ENCODE measurements at places on chromosomes 16 and 17.

DNA sequence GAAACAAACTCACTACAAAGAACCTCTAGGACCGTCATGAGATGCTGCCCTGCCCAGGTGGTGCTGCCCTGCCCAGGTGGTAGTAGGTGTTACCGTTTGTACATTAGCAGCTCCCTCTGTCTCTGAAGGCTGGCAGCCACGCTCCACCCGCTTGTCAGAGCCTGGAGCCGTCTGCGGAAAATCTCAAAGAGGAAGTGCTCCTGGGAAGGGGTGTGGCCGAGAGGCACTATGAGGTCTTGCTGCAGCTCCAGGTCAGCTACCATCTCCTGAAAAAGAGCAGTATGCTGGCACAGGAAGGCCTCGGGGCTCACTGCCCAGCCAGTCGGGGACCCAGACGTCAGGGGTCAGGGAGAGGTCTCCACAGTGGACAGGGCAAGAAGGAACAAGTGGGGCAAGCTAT, 28.3 kb downstream of the ZNF276 start:
- DNase-seq: no peak

- DNase-seq: no peak
Measured at GRCh38 chr17:39702901-39703893, 3.3 kb downstream of the ERBB2 start.

DNA sequence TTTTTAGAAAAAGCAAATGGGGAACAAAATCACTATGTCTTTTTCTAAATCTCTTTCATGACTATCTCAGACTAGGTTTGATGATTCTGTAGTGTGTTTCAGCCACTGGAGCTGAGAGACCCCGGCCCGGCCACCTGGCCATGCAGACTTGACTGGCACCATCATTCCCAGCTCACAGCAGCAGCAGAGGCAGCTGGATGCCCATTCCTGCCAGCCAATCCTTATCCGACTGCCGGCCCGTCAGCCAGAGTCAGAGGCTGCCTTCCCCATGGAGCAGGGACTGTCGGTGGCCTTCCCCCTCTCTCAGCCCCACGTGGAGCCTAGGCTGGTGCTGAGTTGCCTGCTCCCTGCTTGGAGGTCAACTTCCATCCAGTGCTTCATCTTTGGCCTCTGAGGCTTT, 56.0 kb upstream of the WSB1 start:
- no peak for DNase-seq

DNA sequence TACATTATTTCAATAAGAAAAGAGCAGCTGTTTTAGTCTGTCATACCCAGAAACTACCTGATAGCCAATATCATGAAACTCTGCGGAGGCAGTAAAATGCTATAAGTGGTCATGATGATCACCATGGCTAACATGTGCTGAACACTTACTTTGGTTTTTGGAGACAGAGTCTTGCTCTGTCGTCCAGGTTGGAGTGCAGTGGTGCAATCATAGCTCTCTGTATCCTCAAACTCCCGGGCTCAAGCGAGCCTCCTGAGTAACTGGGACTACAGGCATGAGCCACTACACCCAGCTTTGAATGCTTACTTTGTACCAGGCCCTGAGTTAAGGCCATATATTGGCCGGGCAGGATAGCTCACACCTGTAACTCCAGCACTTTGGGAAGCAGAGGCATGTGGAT, 101.2 kb upstream of the DHX40 start:
- DNase-seq: no peak

DNA sequence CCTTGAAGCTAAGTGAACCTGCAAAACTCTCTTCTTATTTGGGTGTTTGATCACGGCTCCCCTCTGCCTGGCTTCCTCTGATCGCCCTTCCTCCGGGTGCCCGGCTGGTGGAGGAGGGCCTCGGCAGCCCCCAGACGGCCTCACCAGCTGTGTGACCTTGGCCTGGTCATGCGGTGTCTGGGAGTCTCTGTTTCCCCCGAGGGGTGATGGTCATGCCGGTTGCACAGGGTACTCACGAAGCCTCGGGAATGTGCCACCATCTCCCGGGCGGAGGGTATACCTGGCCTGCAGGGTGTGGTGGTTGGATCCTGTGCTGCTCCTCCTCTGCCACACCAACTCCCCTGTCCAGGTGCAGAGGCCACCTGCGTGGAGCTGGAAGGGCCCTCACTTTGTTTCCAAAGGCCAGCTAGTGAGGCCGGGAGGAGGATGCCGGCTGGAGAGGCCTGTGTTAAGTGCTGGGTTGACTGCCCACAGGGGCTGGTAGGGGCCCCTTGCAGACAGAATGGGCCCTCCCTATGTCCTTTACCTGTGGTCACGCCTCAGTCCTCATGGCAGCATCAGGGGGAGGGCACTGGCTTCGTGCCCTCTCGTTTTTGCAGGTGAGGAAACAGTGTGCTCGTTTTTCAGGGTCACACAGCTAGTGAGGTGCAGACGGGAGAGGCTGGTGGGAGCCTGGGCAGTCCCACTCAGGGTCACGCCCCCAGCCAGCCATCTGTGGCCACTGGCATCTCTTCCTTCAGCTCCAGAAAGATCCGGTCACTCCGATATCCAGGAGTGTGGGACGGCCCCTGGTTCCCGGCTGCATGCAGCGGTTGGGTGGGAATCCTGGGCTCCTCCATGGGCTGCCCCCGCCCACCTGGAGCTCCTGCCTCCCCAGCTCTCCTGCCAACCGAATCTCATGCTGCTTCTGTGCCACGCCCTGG, 148.5 kb upstream of the GSE1 start:
- DNase-seq: no peak

- no peak for DNase-seq
Measured at GRCh38 chr17:10270258-10270657, 71.9 kb upstream of the GAS7 start.

DNA sequence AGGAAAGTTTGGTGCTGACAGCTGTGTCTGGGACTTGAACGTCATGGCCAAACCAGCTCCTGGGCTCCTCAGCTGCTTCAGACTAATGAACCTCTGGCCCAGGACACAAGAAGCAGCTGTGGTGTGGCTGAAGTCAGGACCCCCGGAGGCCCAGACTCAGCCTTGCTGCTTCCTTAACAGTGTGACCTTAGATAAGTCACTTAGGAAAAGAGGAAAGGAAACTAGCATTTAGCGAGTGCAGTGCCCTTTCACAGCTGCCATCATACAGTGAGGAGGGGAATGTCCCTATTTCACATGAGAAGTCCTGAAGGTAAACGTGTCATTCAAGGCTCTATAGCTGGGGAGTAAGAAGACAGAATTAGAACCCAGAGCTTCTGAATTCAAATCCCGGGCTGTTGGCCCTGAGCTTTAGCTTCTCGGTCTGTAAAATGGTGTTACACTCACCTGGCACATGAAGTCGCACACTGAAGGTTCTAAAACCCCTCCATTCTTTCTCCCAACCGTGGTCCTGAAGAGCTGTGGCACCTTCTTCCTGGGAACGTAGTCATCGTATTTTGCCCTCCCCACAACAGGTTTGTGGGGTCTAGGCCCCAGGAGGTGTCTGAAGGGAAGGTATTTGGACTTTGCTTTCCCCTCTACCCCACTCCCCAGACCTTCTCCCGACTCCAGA, 910 bp upstream of the RAMP2 start:
- no peak for DNase-seq

DNA sequence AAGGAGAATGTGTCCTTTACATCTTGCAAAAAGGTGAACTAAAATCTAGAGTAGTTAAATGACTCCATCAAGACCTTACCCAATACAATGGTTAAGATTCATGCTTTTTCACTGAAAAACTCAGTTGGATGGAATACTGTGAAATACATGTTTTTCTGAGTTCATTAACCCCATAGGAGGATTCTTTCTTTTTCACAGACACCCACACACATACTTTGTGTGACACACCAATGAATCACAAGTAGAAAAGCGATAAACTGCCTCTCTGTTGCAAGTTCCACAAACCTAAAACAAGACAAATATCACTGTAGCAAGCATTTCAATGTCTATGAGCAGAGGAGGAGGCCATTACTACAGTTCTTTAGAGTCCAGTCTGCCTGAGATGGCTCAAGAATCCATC, 258.8 kb upstream of the CDH5 start:
- DNase-seq: no peak

- no peak for DNase-seq
Measured at GRCh38 chr16:14303182-14303618, 232.1 kb downstream of the MRTFB start.

GRCh38 chr16:87725596-87726235, 40.1 kb downstream of the KLHDC4 start:
- no peak for DNase-seq

DNA sequence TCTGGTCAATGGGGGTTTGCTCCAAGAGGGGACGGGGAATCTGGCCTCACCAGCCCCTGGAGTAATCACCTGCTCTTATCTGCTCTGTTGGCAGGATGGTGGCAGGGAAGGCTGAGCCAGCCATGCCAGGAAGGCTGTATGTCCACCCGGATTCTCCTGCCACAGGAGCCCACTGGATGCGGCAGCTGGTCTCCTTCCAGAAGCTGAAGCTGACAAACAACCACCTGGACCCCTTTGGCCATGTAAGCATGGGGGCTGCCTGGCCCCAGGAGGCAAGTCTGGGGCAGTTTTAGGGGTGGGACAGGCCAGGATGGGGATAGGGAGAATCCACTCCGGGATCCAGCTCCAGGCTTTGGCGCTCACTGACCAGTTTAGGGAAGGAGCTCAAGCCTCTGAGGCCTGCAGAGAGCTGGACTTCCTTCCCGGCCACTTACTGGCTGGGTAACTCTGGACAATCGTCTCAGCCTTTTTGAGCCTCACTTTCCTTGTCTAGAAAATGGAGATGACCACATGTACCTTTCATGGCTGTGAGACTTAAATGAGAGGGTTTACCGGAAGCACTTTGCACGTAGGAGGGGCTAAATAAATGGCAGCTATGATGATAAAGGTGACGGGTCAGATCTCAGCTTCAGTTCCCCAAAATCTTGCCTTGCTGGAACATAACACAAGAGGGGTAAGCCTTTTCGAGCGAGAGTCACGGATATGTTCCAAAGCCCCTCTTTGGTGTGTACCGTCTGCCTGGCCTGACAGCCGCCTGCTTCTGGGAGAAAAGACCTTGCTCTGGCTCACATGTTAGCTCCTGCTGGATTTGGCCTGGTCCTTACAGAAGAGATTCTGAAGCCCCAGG, 15.4 kb downstream of the TBX4 start:
- DNase-seq: no peak

DNA sequence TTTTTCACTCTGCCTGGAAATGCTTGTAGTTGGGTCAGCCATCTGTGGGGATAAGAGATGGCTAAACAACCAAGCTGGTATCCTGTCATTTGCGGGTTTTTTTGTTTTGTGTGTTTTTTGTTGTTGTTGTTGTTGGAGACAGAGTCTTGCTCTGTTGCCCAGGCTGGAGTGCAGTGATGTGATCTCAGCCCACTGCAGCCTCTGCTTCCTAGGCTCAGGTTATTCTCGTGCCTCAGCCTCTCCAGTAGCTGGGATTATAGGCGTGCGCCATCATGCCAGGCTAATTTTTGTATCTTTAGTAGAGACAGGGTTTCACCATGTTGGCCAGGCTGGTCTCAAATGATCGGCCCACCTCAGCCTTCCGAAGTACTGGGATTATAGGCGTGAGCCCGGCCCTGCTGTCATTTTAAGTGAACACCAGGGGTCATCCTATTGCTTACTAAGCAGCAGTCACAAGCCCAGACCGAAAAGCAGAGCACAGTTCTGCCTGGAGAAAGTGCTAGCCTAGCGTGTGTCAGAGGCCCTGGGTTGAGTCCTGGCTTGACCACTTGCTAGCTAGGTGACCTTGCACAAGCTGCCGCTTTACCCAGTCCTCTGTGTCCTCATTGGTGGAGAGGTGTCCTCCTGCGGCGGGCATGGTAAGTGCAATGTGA, 4.6 kb downstream of the SMCR8 start:
- DNase-seq: peak; percentile 32

DNA sequence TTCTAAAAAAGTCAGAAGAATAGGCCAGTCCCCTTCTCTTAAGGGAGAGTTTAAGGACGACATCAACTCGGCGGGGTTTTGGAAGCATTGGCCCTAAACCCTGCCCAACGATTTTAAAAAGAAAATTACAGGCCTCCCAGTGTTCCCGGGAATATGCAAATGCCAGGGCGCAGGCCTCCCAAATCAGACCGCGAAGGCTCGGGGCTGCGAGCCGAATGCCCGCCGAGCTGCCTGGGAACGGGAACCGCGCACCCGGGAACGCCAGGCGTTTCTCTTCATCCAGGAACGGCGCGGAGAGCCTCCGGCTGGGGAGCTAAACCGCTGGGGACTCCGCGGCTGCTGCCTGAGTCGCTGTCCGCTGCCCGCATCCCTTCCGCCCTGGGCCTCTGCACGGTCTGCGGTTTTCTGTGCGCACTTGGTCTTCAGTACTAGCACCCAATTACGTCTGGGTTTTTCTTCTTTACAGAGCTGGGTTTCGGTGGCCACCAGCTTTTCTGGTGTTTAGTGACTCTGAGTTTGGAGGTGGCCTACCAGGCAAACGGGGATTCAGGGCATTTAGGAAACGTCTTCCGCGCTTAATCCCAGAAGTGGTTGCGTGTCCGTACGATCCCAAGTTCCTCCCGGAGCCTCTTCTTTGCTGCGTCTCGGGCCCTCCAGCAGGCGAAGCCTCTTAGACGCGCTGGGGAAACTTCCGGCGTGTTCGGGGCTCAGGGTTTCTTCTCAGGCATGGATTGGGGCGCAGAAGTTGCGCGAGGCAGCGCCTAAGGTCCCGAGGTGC, 5.7 kb downstream of the IRX5 start:
- no peak for DNase-seq

GRCh38 chr16:50425648-50426047, 56.9 kb upstream of the BRD7 start:
- no peak for DNase-seq

DNA sequence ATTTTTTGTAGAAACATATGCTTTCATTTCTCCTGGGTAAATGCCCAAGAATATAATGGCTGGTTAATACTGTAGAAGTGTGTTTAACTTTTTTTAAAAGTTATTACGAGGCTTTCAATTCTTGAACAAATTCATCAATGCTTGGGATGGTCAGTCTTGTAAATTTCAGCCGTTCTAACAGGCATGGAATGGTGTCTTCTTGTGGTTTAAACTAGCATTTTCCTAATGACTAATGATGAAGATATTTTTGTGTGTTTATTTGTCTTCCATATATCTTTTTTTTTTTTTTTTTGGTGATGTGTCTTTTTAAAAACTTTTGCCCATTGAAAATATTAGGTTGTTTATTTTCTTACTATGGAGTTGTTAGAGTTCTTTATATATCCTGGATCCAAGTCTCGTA, 67.1 kb downstream of the MGAT5B start:
- no peak for DNase-seq

DNA sequence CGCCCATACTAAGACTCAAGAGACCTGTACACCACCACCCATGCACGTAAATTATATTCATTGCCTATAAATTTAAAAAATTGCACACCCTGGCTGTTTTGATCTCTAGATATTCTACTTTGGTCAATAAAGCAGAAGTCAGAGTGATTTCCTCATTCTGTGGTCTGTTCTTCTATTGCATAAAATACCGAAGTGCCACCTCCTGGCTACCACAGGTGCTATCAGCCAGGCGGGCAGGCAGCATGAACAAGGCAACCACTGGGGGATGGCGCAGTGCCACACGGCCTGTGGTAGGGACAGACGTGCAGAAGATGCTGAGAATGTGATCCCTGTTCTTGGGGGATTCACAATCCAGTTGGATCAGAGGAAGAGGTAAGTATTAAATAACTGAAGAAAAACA, 122.3 kb downstream of the CDK5R1 start:
- DNase-seq: no peak

DNA sequence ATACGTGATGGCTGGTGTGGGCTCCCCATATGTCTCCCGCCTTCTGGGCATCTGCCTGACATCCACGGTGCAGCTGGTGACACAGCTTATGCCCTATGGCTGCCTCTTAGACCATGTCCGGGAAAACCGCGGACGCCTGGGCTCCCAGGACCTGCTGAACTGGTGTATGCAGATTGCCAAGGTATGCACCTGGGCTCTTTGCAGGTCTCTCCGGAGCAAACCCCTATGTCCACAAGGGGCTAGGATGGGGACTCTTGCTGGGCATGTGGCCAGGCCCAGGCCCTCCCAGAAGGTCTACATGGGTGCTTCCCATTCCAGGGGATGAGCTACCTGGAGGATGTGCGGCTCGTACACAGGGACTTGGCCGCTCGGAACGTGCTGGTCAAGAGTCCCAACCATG, 5.6 kb downstream of the MIEN1 start:
- DNase-seq: no peak
